ENCODE measurements at places on chromosomes 3 and 15. TPM values are rescaled to one million over a fixed set of nuclear protein-coding genes. Genes with fewer than 3 reads are reported as not detected.
A peak's percentile ranks its signal among the peaks of the same experiment; 100 is the strongest.

DNA sequence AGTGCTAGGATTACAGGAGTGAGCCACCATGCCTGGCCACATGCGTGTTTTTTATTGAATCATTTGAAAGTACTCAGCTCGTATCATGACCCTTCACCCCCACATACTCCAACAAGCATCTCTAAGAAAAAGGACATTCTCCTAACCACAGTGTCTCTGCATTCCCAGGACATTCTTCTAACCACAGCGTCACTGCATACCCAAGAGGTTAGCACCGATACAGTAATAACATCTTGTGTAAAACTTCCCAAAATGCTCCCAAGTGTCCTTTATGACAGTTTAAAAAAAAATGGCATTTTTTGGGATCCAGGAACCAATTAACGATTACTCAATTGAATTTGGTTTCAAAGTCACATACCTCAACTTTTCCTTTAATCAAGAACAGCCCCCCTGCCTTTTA is 39.6 kb downstream of the FLNB start:
- no peak for DNase-seq

DNA sequence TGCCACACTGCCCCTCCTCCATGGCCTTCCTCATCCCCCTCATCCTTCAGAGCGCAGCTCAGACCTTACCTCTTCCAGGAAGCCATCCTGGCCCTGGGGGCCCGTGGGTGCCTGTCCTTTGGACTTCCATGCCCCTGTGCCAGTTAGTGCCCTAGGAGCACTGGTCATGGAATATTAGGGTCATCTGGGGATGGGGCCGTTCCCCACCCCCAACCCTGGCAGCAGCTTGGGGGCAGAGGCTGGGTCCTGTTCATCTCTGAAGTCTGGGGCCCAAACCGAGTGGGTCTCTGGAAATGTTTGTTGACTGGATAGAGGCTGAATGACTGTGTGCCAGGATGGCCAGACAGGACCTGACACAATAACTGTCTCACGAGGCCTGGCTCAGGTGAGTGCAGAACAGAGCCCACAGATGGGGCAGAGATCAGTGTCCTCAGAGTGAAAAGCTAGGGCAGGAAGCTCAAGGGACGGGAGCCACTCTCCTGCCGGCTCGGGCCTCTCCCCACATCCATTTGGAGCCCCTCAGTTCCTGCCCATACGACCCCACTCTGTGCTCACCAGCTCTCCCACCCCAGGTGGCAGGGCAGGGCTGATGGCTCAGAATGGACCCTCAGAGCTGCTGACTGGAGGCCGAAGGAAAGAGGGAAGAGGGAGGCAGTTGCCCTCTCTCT is 62.5 kb downstream of the TLE3 start:
- no peak for DNase-seq

- no peak for DNase-seq
Observed at GRCh38 chr15:36888011-36888992, 212.0 kb downstream of the MEIS2 start.

The CXCR6 gene
- not detected for total RNA-seq

- peak; percentile 91 for DNase-seq
Observed at GRCh38 chr3:187015903-187016638, 85.7 kb downstream of the ST6GAL1 start.

GRCh38 chr3:177469216-177469615 is 271.9 kb upstream of the TBL1XR1 start:
- DNase-seq = no peak

- no peak for DNase-seq
Observed at GRCh38 chr3:42544492-42545283, 37.1 kb downstream of the SEC22C start.

The STAB1 gene
- total RNA-seq = 4.5 TPM

DNA sequence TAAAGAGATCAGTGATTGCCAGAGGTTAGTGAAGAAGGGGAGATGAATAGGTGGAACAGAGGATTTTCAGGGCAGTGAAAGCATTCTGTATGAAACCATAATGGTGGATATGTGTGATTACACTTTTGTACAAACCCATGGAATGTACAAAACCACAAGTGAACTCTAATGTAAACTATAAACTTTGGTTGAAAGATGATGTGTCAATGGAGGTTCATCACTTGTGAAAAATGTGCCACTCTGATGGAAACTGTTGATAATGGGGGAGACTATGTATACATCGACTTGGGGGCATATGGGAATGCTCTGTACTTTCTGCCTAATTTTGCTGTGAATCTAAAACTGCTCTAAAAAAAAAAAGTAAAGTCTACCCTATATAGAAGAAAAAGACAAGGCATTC is 68.7 kb upstream of the ARHGEF3 start:
- DNase-seq = no peak

GRCh38 chr3:189292667-189293484 is 121.1 kb downstream of the TPRG1 start:
- no peak for DNase-seq

DNA sequence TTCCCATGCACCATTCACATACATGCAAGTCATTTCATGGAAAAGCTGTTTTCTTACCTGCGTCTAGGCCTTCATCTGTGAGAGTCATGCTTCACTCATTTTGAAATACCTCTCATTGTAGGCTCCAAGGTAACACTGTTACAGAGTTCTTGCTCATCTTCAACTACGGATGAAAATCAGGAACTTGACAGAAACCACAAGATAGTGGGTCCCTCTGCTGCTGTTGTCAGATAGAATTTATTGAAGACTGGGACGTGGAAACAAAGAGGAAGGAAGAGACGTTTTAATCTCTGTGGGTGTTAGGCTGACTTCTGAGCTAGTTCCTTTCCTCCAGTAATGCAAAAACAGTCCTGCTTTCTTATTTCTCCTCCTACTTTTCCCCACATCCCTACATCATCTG is at the start of gene P2RY14:
Gene P2RY14, minus strand, starts transcription at position 313 of the 400 bp plus-strand sequence. CDS start 64,226 bp downstream, outside the sequence.
- peak; percentile 85 for DNase-seq

DNA sequence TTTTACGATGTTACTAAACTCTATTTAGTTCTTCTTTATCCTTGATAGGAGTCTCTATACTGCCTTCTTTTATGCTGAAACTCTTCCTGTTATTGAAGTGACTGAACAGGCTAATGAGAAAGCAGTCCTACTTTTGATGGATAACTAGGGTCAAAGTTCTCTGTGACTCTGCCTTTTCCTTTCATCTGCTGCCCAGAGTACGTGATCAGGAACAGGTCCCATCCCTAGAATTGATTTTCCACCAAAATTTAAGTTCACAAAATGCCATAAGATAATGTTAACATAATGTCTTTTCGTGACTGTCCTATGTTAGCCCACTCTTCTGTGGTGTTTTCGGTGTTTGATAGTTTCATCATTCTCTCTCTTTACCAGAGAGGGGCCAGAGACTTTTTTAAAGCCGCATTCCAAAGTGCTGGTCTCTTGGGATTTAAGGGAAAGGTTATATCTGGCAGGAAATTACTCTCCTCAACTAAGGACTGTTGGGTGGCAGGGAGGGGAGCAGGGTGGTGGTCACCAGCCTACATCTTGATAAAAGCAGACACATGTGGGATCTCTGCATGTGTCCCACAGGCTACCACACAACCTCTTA is 50.3 kb upstream of the PLXND1 start:
- DNase-seq = no peak

The SLC6A6 gene
- 48.7 TPM for total RNA-seq

The KBTBD12 gene
- 0.24 TPM for total RNA-seq

DNA sequence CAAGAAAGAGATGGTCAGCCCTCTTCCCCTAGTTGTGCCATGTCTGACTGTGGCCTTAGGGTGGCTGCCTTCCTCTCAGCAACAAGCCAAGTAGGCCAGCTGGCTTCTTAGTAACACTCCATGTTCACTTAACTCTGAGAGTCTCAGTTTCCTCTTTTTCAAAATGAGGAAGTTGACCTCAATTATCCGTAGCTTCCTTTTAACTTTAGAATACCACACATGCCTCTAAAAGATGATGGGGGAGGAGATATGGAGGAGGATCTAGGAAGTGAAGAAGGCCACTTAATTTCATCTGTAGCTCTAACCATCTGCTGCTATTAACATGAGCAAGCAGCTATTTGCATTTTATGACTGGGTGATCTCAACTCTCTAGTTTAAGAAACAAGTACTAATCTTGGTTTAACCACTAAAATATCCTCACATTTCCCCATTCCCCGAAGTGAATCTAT is 32.9 kb downstream of the CD200R1L start:
- peak; percentile 83 for DNase-seq

GRCh38 chr3:172103724-172104123 is 64.3 kb downstream of the FNDC3B start:
- no peak for DNase-seq

GRCh38 chr15:39736412-39737195 is 46.0 kb downstream of the FSIP1 start:
- DNase-seq = no peak

DNA sequence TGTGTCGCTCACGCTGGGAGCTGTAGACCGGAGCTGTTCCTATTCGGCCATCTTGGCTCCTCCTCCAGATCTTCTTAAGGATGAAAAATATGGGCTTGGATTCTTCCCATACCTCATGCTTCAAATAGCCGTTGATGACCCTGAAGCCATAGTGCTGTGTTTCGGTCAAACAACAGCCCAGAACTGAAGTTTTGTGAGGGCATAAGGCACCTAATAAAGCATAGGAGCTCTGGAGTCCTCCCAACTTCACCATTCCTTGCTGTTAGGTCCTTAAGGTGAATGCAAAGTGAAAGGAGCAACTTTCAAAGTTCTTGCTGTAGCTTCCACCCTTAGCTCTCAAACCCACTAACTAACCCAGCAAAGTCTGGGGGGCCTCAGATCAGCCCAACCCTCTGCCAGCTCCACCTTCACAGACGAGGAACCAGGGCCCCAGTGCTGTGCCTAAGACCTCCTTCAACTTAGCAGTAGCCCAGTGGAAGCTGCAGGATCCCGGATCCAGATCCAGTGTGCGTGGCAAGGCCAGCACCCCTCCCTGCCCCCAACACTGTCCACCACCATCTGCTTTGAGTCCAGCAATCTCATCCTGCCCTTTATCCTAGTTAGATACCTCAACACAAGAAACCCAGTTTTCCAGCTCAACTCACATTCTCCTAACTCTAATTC is at the start of gene GRK7:
Gene GRK7, plus strand, starts transcription at position 321 of the 663 bp plus-strand sequence. CDS start 14,877 bp downstream, outside the sequence.
- DNase-seq = no peak

GRCh38 chr3:107690522-107691138 is 167.9 kb downstream of the BBX start:
- DNase-seq = peak; percentile 66

GRCh38 chr15:68411735-68412134 is 20.2 kb downstream of the ITGA11 start:
- DNase-seq = no peak

- DNase-seq = no peak
Observed at GRCh38 chr15:64703632-64703959, 71.8 kb downstream of the RBPMS2 start.

- no peak for DNase-seq
Observed at GRCh38 chr15:51754267-51754666, 2.9 kb downstream of the TMOD2 start.

The CCDC39 gene
- total RNA-seq = not detected

GRCh38 chr3:16885593-16886302 is 993 bp downstream of the PLCL2 start:
- no peak for DNase-seq

DNA sequence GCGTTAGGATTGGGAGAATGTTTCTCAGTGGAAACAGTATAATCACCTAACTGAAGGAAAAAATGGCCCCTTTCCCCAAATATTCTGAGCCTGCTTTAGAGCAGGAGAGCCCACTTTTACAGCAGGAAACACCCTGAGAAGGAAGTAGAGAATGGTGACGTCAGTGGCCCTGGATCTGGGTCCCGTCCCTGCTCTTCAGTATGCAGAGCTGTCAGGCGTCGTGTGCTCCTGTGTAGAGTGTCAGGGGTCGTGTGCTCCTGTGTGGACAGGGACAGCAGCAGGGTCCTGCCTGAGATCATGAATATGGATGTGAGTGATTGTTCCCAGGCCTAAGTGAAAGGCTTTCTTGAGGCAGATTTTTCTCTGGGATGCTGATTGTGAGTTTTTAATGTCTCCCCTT is 45.2 kb downstream of the CGNL1 start:
- no peak for DNase-seq

DNA sequence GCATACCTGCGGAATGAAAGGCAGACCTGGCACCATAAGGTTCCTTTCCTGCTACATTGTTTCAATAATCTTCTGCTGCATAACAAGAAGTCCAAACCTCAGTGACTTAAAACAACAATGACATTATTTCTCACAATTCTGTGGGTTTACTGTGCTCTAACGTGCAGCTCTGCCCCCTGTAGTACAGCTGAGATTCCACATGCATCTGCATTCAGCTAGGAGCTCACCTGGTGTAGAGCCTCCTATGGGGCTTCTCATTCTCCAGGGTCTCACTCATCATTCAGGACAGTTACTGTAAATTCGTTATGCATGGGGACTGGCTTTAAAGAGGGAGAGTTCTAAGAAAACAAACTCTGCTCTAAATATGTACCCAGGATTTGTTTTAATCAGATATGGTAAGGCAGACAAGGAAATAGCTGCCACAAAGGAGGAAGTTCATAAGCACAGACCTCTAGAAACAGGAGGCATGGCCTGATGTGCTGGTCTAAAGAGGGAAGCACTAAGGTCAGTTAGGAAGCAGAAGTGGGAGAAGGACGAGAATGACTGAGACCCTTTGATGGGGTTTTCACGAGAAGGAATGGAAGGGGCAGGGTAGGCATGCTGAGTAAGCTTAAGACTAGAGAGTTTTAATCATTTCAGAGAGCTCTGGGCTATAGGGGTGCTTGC is 347.0 kb downstream of the NEK10 start:
- DNase-seq = no peak

The CCR8 gene
- not detected for total RNA-seq

GRCh38 chr3:9250236-9250635 is 790 bp upstream of the SRGAP3 start:
- no peak for DNase-seq

- no peak for DNase-seq
Observed at GRCh38 chr3:85433319-85433718, 474.5 kb downstream of the CADM2 start.

The TGM4 gene
- total RNA-seq = not detected

The RAB6B gene
- total RNA-seq = not detected

The CRABP1 gene
- not detected for total RNA-seq

The CYP11A1 gene
- total RNA-seq = not detected

The ROBO2 gene
- not detected for total RNA-seq

The GOLGA6D gene
- not detected for total RNA-seq

DNA sequence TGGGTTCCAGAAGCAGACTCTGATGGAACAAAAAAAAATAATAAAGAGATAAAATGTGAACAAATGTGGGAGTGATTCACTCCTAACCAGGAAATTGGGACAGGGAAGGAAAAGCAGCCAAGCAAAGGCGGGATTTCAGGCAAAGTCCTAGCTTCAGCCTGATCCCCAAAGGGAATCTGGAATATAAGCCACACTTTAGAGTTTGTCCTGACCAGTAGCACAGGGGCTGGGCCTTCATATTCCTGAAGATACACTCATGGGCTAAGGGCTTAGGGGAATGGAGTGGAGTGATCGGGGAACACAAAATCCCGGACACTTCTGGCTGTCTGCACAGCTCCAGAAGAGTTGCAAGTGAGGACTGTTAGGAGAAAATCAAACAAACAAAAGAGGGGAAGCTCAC is 135.0 kb upstream of the COL8A1 start:
- DNase-seq = no peak

The RFC4 gene
- total RNA-seq = 17.8 TPM

The MED12L gene
- 0.58 TPM for total RNA-seq

The PRICKLE2 gene
- 1.4 TPM for total RNA-seq

DNA sequence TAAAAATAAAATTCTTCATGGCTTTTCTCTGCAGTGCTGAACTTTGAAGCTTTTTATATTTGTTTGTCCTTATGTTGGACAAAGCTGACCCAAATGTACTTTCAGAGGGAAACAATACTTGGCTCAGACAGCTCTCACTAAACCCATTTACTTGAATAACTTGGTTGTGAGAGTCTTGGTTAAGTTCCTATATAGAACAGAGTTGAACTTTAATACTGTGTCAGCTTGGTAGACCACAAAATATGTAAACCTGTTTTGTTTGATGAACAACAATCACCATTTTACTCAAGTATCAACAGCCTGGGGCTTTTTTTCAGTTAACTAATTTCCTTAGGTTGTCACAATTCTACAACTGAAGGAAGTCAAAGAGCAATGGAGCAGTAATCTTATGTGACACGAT is 211.9 kb downstream of the CADM2 start:
- DNase-seq = no peak

Measured in B cell (primary cell).